ENCODE measurements at places on chromosomes 6 and 20. TPM values are rescaled to one million over a fixed set of nuclear protein-coding genes. Genes with fewer than 3 reads are reported as not detected.

Gene GSTA2
- polyA plus RNA-seq: 0.51 TPM

Gene CPNE5
- polyA plus RNA-seq: 12.8 TPM

- DNase-seq: no peak
Measured at GRCh38 chr6:168170841-168171601, 92.0 kb upstream of the FRMD1 start.

DNA sequence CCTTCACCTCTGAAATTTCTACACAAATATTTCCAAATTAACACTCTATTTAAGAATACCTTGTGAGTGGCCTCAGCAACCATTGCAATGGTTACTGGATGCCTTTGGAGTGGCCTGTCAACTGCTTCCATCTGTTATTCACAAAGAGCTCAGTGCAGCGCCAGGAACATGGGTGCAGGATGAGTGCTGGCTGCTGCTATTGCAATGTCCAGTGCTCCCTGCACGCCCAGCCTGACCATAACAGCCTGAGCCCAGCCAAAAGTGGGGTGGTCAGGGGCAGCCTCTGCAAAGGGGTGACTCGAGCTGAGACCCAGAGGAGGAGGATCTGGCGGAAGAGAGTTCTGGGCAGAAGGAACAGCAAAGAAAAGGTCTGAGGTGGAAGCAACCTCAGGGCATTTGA is 18.4 kb downstream of the CASS4 start:
- no peak for DNase-seq

Gene FABP7
- 0.55 TPM for polyA plus RNA-seq

DNA sequence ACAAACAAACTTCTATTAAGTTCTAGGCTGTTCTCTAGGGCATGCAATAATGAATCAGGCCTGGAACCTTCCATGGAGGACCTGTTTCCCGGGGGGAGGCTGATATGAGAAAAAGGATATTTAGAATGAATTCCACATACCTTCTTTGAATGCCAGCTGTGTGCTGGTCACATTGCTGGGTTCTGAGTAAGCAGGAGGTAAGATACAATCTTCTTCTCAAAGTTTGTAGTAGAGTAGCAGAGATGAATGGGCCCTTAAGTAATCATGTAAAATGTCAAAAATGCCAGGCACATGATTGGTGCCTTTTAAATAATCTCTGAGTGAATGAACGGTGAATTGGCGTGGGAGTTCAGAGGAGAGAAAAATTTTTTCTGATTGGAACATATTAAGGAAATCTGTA is 47.4 kb downstream of the TGM2 start:
- no peak for DNase-seq

Gene TFAP2A
- 41.8 TPM for polyA plus RNA-seq

DNA sequence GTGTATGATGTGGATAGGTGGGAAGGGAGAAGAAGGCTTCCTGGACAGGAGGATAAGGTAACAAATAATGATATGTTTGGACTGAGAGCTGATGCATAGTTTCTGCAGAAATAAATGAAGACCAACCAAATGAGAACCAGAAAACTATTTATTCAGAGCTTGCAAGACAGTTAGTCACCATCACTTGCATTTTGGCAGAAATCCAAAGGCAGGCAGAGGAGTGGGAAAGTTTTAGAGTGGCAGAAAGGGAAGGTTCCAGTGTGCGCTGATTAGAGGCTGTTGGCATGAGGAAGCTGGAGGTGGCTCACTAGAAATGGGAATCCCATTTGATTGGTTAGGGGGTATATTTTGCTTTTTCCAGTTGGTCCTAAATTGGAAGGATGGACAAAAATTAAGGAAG is 13.0 kb upstream of the F13A1 start:
- DNase-seq: no peak

GRCh38 chr6:109300874-109301273 is 81.4 kb downstream of the CD164 start:
- DNase-seq: no peak

GRCh38 chr20:56439771-56440291 is 27.8 kb downstream of the CASS4 start:
- DNase-seq: no peak

Gene FOXQ1
- 10.0 TPM for polyA plus RNA-seq

Gene EPB41L1
- polyA plus RNA-seq: 53.2 TPM

DNA sequence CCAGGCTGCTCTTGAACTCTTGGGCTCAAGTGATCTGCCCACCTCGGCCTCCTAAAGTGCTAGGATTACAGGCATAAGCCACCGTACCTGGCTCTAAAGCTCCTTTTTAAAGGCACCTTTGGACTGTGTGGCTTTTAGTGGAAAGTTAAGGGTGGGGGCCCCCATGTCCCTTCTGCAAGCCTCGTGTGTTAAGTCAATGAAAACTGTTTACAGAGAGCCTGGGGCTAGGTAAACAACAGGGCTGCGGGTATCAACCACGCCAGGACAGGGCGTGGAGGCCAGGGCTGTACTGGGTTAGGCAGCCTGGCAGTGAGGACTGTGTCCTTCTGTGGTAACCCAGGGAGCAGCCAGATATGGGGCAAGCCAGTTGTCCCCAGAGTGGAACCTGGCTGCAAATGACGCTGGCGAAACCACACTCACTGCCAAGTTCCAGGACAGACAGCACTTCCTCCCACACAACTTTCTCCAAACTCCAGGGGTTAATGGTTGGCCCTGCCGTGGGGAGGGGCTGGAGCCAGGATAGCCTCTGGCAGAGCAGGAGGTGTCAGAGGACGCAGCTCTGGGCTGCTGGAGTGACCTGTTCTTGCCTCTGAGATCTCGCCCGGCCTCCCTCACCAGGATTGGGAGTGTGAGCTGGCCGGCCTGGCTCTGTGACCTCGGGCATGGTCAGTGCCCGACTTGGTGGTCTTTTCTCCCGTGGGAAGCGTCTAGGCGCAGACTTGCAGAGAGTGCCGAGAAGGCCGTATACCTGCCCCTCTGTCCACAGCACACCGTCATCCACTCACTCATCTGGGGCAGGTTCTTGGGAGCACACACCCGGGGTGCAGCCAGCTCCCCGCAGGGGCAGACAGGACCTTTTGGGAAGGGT is 3.2 kb downstream of the SLC17A9 start:
- DNase-seq: no peak

DNA sequence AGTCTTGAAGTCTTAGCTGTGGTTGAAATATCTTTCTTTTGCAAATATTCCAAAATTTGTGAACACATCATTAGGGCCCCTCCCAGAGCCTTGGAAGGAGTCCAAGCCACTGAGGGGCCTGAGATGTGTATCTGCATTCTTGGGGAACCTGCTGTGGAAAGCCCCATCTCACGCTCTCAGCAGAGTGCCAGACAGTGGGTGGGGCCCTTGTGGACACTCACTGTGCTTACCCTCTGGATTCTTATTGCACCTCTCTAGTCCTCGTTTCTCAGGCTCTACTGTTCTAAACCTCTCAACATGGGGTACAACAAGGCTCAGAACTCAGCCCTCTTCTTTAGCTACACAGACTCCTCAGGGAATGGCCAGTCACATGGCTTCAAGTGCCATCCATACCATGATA is 416.2 kb upstream of the CDH4 start:
- DNase-seq: no peak

- DNase-seq: no peak
Measured at GRCh38 chr20:34324541-34324940, 21.4 kb upstream of the AHCY start.

- no peak for DNase-seq
Measured at GRCh38 chr6:129565811-129566210, 144.2 kb downstream of the ARHGAP18 start.

DNA sequence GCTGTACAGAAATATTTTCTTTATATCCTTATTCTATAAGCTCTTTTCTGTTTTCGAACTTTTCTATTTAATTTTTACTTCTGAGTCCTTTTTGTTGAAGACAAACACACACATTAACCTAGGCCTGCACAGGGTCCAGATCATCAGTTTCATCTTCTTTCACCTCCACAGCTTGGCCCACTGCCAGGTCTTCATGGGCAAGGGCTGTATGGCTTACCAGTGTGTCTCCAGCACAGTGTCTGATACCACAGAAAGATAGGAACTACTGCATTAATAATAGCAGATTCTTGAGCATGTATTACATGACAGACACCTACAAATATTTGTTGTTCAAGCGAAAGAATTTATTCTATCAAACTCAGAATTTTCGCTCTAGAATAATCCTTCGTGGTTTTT is 24.4 kb downstream of the QKI start:
- no peak for DNase-seq

- no peak for DNase-seq
Measured at GRCh38 chr6:10999994-11000393, 44.1 kb downstream of the ELOVL2 start.

- no peak for DNase-seq
Measured at GRCh38 chr6:163170294-163170883, 244.1 kb upstream of the QKI start.

Data from renal cortex interstitium (tissue), 15 donors.